ENCODE measurements at places on chromosomes 13 and 19.
A peak's percentile ranks its signal among the peaks of the same experiment; 100 is the strongest.

- H3K36me3 ChIP-seq: no peaks in the 10 kb centered on the region
- H3K4me3 ChIP-seq: no peak overlapping the region
- H3K27me3 ChIP-seq: peaks cover 21% of the 10 kb centered on the region
- DNase-seq: no peak
Measured at GRCh38 chr13:99421271-99421670, 80.0 kb upstream of the TM9SF2 start.

- no peaks in the 10 kb centered on the region for H3K4me1 ChIP-seq
- no peak overlapping the region for H3K4me3 ChIP-seq
- no peak overlapping the region for H3K27ac ChIP-seq
- no peaks in the 10 kb centered on the region for H3K36me3 ChIP-seq
- H3K27me3 ChIP-seq: no peaks in the 10 kb centered on the region
- no peak for DNase-seq
Measured at GRCh38 chr13:90185734-90186133, 1161.8 kb upstream of the MIR17HG start.

DNA sequence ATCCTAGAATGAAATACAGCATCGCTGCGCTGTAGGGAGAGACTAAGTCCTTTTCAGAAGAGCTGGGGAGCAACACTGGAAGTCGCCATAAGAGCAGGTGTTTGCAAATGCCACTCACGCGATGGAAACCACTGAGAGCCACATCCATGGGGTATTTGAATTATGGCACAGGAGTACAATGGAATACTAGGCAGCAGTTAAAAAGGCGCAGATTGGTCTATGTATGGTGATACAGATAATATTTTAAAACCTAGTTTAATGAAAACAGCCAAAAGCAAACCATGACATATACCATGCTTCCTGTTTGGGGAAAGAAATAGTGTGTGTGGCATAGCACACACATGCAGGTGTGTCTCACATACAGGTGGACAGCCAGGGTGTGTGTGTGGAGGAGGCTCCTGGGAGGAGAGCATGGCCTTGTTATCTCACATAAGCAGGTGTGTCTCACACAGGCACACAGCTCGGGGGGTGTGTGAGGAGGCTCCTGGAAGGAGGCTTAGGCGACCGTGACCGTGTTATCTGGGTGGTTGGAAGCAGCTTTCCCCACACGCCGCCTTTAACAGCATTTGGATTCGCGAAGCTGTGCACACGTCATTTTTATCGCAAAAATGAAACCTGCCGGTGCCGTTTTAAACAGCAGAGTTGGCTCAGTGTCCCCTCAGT, 33.6 kb downstream of the ADPRHL1 start:
- H3K4me3 ChIP-seq: no peak overlapping the region
- H3K4me1 ChIP-seq: peaks cover 7% of the 10 kb centered on the region
- no peak overlapping the region for H3K27ac ChIP-seq
- no peak for DNase-seq

- H3K27ac ChIP-seq: no peak overlapping the region
- no peaks in the 10 kb centered on the region for H3K36me3 ChIP-seq
- no peak for DNase-seq
- peaks cover 34% of the 10 kb centered on the region for H3K27me3 ChIP-seq
Measured at GRCh38 chr19:6023936-6024335, 46.0 kb upstream of the RANBP3 start.

DNA sequence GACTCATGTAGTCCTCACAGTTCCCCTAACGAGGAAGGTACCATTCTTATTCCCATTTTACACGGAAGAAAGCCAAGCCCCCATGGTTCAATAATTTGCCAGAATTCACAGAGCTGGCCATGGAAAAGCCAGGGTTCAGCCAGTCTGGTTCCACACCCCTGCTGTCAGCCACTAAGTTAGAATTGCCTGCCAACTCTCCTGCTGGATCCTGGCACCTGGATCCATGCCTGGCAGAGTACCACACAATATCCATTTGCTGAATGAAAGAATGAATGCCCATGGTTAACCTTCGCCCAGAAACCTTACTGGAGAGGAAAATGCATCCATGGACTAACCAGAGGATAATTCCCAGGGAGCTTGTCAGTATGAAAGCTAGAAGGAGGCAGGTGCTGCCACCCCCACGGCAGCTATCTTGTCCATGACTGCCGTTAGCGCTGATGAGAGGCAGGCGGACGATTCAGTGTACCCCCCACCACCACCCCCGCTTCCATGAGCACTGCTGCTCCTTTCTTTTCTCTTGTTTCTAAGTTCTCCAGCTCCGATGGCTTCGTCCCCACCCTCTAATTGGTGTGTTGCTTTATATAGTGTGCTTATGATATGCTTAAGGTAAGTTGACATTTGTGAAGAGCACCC, 114.5 kb downstream of the SLC7A1 start:
- DNase-seq: no peak
- peaks cover 8% of the 10 kb centered on the region for H3K4me1 ChIP-seq
- peaks cover 32% of the 10 kb centered on the region for H3K27me3 ChIP-seq
- H3K36me3 ChIP-seq: no peaks in the 10 kb centered on the region
- H3K27ac ChIP-seq: no peak overlapping the region
- H3K4me3 ChIP-seq: no peak overlapping the region

DNA sequence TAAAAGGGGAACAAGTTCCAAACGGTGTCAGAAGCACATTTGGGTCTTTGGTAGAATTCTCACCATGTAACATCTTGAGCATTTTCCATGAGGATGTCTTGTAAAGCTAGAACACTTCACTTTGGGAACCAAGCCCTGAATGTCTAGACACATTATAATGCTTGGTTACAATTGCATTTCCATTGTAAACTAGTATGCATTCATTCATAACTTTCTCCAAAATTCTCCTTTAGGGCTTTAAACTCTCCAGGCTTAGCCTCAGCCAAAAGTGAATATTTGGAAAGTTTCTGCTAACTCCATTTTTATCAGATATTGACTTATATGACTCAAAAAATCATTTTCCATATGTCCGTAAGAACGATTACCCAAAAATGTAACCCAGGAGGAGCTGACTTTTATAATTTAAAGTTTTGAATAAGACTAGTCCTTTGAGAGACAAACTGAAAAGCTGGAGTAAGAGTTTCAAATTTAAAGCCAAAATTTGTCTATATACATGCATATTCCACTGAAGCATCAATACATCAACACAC, 1170.4 kb downstream of the EFNB2 start:
- no peaks in the 10 kb centered on the region for H3K36me3 ChIP-seq
- peaks cover 24% of the 10 kb centered on the region for H3K4me1 ChIP-seq
- H3K27me3 ChIP-seq: no peaks in the 10 kb centered on the region
- H3K27ac ChIP-seq: no peak overlapping the region

- no peaks in the 10 kb centered on the region for H3K36me3 ChIP-seq
- peaks cover 20% of the 10 kb centered on the region for H3K4me1 ChIP-seq
- H3K27me3 ChIP-seq: peaks cover 61% of the 10 kb centered on the region
- no peak for DNase-seq
Measured at GRCh38 chr13:61410669-61411297, 4.9 kb downstream of the PCDH20 start.

GRCh38 chr13:98517576-98518310, 59.2 kb downstream of the STK24 start:
- H3K4me1 ChIP-seq: peaks cover 19% of the 10 kb centered on the region
- no peaks in the 10 kb centered on the region for H3K27me3 ChIP-seq
- DNase-seq: no peak

DNA sequence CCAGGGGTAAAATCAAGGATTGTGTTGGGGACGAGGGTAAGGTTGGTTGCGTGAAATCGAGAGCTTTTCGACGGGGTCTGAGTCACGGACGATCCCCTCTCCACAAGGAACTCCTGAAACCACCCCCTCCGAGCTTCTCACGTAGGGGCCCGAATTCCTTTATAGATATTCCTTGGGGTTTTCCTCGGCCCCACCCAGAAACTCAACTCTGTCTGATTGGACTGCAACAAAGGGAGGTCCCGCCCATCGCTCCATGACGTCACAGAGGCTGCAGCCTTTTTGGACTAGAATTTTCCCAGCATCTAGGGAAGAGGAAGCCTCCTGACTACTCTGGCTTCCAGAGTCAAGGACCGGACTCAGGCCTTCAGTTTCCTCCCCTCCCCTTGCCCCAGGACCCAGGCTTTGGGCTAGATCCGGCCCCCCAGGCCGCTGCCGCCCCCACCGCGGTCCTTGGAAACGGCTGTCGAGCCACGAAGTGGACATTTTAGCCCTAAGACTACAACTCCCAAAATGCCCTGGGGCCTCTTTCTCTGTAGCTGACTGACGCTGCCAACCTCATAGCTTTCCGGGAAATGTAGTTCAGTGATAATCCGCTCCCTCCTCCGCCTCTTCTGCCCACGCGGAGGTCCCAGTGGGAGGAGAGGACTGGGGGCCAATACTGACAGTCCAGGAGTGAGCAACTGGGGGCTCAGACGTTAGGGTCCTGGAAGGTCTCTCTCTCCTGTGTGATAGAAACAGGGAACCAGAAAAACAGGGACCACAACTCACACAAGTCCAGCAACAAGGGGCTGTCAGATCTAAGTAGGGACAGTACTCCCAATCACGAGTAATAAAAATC, at the start of gene IZUMO1:
Gene IZUMO1, minus strand, starts transcription at position 172 of the 838 bp plus-strand sequence. CDS start 1,050 bp downstream, outside the sequence.
- H3K4me1 ChIP-seq: peaks cover 8% of the 10 kb centered on the region
- peak within 1 kb of the TSS; percentile 68 for H3K4me3 ChIP-seq
- peaks cover 4% of the 10 kb centered on the region for H3K27me3 ChIP-seq
- no peaks in the 10 kb centered on the region for H3K36me3 ChIP-seq

Data from mesothelial cell of epicardium (in vitro differentiated cells).